ENCODE measurements at places on chromosomes 6 and 20.

DNA sequence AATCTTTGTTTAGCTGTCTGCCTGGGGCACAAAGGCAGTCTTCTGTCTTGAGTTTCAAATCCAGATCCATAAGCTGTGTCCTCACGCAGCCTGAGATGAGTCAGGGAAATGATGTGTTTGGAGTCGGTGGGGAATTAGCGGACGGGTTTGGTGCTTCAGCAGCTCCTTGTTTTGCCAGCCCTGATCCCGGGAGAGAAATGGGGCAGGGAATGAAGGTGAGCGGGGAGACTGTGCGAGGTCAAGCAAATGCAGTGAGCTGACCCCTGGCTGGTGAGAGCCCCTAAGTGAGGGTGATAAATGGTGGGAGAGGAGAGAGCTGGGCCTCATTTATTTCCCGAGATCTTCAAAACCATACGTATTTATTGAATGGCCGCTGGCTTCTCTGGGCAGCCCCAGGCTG is 21.6 kb downstream of the DUSP22 start:
- DNase-seq: no peak

DNA sequence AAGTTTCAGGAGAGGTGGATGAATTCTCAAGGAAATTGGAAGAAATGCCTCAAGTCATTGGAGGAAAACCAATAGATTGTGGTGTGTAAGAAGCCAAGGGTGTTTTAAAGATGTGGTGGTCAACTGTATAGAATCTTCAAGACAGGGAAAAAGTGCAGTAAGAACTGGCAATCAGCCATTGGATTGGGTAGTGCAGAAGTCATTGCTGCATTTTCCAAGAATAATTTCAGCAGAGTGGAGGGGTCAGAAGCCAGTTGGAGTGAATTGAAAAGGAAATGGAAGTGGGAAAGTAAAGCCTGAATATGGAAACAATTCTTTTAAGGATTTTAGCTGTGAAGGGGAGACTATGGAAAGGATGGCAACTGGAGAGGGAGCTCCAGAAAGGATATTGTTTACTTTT is 128.2 kb upstream of the TMEM170B start:
- DNase-seq: no peak

DNA sequence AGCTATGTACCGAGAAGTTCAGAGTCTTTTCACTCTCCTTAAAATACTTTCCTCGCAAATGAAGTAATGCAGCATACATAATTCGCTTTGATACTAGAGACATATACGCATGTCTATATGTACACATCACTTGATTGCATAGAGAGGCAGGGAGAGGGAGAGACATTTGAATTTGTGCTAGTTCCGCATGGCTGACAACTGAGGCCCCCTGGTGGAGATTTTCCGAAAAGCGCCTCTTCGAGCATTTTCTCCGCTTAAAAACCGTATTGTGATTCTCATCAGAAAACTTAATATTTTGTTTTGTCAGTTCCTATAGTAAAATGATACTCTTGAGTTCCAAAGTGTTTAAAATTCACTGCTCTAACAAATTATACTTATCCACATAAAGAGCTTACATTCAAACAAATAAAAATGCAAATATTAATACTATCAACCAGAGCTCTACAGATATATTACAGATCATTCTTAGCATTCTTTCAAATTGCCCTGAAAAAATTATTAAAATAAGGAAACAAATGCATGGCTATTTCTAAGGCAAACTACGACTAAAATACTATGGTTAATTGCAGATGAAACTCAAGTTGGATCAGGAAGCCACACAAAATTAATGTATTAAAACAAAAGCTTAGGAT is 637 bp downstream of the MYLK4 start:
- peak; percentile 57 for DNase-seq

DNA sequence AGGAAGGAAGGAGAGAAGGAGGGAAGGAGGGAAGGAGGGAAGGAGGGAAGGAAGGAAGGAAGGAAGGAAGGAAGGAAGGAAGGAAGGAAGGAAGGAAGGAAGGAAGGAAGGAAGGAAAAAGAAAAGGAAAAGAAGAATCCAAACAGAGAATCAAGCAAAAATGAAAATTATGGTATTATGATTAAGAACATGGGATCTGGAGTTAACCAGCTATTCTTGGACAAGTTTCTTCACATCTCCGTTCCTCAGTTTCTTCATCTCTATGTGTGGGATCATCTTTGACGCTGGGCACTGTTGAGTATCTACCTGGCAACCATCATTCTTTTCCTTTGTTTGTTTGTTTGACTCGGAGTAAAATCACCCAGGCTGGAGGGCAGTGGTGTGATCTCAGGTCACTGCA is 71.6 kb downstream of the ZNF217 start:
- no peak for DNase-seq

- DNase-seq: no peak
Measured at GRCh38 chr20:237929-238328, 10.9 kb downstream of the DEFB129 start.
